ENCODE measurements at places on chromosomes 6 and 20.

- no peak for DNase-seq
These were observed 25.5 kb upstream of the NOL4L start for GRCh38 chr20:32610472-32611218.

DNA sequence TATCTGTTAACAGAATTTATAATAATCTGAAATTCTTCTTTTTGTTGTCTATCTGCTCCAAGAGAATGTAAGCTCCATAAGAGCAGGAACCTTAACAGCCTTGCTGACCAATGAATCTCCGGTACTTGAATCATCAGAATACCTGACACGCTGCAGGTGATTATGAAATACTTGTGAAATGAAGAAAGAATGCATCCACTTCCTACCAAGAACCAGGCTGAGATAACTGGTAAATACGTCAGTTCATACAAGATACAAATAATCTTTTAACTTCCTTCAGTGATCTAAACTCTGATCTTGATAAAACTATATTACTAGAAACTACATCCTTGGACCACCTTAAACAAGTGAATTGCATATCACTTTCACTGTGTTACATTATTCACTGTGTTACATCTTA, 116.2 kb downstream of the MAP3K5 start:
- DNase-seq: no peak

- no peak for DNase-seq
These were observed 49.4 kb downstream of the HLA-C start for GRCh38 chr6:31222496-31222895.

- DNase-seq: no peak
These were observed 60.7 kb upstream of the SMLR1 start for GRCh38 chr6:130766239-130767144.

GRCh38 chr6:149118737-149119653, 198.5 kb upstream of the TAB2 start:
- no peak for DNase-seq

GRCh38 chr6:235763-236360, 56.4 kb upstream of the DUSP22 start:
- DNase-seq: no peak

DNA sequence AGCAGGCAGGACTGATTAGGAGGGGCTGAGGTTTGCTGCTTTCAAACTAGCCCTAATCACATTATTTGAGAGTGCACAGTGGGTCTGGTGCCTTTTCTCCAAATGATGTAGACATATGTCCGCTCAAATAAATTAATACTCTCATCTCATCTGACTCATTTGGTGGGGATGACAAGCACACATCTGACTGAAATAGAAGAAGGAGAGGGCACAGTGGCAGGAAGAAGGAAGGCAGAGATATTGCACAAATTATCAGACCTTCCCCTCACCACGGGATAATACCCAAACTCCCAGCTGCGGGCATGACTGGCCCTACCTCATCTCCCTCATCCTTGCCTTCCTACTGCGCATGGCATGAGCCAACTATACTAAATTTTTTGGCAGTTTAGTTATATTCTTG, 33.9 kb upstream of the TNFRSF21 start:
- DNase-seq: no peak

DNA sequence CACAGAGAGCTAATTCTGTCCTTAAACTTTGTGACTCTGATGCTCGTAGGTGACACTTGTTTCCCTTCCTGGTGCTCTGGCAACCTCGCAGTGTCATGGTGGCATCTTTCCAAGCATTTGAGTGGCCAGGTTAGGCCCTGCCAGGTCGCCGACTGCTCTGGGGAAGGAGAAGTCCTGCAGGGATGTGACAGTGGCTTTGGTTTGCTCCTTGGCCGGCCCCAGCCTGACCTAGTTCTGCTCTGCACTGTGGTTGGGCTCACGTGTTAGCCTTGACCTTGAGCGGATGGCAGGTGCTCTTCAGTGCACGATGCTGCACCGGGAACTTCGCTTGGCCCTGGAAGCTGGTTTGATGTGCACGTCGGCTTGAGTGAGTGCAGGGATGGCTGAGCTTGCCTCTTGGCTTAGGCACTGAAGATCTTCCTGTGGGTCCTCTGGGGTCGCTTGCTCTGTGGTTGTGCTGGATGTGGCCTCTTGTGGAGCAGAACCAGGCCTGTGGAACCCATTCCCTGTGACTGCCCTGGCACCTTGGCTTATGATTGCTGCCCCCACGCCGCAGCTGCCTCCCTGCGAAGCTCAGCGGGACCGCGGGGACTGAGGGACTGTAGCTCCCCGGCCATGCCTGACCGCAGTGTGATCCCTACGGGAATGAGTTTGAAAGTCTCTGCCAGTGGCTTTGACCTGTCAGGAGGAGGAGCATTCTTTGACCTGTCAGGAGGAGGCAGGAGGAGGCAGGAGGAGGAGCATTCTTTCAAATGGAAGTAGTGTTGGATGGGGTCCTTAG, 8.7 kb downstream of the OSBPL2 start:
- no peak for DNase-seq

- no peak for DNase-seq
These were observed 69.2 kb upstream of the TBC1D7 start for GRCh38 chr6:13397359-13398068.

DNA sequence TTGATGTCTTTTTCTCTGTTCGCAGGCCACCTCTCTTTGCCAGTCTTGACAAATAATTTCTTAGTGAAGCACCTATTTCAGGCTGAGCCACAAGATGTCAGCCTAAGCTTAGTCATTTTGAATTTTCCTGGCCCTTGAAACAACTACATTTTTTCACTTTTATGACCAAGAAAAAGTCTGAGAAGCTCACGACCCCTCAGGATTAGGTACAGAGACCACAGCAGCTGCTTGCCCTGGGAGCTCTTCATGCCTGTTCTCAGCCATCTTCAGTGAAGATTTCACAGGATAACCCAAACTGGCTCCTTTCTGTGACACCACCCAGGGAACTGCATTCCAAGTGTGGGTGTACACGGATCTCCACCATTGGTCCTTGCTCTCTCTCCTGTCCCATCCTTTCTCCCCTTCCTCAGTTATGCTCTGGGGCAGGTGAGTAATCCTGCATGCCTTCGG, 38.4 kb upstream of the SPTLC3 start:
- no peak for DNase-seq

- DNase-seq: no peak
These were observed 40.7 kb upstream of the UBR2 start for GRCh38 chr6:42522942-42523814.

GRCh38 chr20:11378252-11378651, 539.4 kb upstream of the BTBD3 start:
- no peak for DNase-seq

DNA sequence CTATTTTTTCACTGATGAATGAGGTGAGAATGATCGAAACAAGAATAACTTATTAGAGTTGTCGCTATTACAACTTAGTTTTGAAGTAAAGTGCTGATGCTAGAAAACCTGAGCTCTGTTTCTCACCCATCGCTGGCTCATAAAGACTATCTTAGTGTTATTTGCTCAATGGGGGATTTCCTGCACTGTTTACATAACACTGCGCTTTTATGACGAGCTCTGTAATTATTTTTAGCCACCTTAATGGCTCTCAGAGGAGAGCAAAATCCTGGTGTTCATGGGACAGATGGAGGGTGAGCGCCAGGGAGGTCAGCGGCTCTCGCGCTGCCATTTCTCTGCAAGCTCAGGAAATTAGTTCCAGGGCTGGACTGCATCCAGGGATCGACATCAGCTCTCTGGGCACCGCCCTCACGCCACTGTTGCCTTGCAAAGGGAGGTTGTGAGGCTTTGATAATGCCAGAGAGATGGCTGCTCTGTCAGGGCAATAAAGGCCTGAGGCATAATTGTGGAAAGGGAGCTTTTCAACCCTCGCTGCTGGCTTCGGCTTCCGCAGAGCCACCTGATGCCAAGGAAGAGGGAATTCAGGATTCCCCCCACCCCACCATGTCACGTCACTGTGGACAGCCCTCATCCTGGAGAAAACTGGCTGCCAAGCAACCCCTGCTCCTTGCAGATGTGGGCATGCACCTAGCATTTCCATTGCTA, 72.0 kb downstream of the DACT2 start:
- peak; percentile 34 for DNase-seq

GRCh38 chr20:48582673-48582985, 245.2 kb downstream of the PREX1 start:
- no peak for DNase-seq

DNA sequence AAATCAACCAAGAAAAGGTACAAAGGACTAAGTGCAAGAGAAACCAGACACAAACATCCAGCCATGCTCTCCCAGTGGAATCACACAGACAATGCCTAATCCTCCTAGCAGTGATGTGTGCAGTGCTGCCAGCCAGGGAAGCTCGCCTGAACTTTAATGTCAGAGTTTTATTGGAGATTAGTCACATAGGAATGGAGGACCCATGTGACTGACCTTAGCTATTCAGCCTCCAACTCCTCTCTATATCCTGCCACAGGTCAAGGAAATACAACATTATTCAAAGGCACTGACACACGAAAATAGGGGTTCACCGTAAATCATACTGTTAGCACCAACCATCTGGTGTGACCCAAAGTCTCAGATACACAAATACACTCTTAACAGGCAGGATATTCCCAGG, 684.6 kb downstream of the DOK5 start:
- no peak for DNase-seq

GRCh38 chr6:1045239-1045638, 266.7 kb upstream of the FOXQ1 start:
- DNase-seq: no peak

DNA sequence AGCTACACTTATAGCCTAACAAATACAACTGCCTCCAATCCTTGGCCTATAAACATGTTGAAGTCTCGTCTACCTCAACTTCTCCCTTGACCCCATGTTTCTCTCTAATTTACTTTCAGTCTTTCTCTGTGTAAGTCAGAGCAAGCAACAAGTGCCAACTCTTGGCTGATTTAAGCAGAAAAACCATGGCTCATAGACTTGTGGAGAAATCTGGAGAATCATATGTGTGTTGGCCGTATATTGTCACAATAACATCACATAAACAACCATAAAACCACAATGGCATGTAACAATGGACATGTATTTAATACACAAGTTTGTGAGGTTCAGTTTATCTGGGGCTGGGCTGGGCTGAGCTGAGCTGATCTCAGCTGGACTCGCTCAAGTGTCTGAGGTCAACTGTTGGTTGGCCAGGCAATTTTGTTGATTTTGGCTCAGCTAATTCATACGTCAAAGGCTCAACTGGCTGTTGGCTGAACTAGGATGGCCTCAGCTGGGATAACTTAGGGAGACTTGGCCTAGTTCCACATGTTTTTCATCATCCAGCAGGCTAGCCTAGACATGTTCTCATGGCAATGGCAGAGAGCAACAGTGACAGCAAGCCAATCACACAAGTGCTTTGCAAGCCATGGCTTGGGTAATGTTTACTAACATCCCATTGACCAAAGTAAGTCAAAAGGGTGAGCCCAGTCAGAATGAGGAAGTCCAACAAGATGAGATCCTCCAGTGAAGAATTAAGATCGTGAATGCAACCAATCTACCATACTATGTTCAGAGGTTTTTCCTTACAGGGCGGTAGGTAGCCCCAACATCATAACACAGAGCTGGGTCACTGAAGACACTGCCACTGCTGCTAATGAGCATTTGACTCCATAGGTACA, 12.9 kb upstream of the TBC1D22B start:
- DNase-seq: no peak

DNA sequence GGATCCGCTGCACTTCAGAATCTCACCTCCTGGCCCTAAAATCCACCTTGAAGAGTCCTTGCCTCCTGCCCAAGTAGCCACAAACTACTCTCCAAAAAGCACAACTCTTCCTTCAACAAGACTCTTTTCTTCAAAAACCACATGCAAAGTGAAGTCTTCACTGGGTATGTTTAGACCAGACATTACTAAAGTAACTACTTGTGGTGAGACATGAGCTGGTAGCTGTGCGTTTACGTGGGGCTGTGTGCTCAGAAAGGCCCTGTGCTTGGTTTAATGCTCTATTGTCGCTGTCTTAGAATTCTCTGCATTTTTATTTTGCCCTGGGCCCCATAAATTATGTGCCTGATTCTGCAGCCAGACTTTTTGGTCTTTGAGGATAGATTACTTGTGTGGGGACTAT, 104.4 kb upstream of the HDAC2 start:
- no peak for DNase-seq

DNA sequence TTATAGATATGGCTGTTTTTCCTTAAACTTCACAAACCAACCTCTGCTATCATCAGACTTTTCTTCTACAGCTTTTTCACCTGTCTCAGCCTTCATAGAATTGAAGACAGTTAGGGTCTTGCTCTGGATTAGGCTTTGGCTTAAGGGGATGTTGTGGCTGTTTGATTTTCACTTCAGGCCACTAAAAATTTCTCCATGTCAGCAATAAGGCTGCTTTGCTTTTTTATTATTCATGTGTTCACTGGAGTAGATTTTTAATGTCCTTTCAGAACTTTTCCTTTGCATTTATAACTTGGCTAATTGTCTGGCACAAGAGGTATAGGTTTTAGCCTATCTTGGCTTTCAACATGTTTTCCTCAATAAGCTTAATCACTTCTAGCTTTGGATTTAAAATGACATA, 392.6 kb downstream of the RFPL4B start:
- DNase-seq: no peak

DNA sequence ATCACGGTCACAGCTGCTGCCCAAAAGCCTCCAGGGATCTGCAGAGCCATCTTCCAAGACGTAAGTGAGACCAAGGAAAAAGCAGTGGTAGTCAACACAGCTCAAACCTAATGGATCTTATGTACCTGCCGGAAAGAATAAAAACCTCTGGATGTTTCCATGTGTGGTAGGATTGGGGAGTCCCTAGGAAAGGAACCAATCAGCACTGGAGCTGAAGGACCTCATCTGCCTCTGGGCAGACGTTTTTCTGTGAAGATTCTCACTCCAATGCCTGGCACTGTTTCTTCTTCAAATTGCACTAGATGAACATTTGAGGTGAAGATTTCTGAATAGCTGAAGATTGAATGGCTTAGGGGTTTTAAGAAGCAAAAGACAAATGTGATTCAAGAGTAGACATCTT, at the start of gene HLA-DQB2:
Gene HLA-DQB2 (minus strand): TSS at position 112 of the 400 bp plus-strand sequence. CDS start 62 bp downstream, at position 50.
- DNase-seq: no peak

DNA sequence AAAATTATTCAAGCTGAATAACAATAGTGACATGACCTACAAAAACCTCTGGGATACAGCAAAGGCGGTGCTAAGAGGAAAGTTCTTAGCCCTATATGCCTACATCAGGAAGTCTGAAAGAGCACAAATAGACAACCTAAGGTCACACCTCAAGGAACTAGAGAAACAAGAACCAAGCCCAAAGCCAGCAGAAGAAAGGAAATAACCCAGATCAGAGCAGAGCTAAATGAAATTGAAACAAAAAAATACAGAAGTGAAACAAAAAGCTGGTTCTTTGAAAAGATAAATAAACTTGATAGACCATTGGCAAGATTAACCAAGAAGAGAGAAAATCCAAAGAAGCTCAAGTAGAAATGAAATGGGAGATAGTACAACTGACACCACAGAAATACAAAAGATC, 47.6 kb upstream of the NOTCH4 start:
- no peak for DNase-seq

- no peak for DNase-seq
These were observed 19.5 kb upstream of the IER3 start for GRCh38 chr6:30763618-30764489.

Data from NCI-H1436 (cell line).